Iris pigment epithelial cell (primary cell): ENCODE measurements at places on chromosomes 6 and 20.

GRCh38 chr6:57141451-57142177, 30.5 kb upstream of the BAG2 start:
- DNase-seq: no peak

GRCh38 chr6:158524311-158524710, 35.6 kb upstream of the TMEM181 start:
- no peak for DNase-seq

GRCh38 chr6:14072084-14072483, 45.5 kb upstream of the CD83 start:
- DNase-seq: peak; percentile 9

GRCh38 chr20:53002786-53003185, 30.6 kb downstream of the TSHZ2 start:
- no peak for DNase-seq

DNA sequence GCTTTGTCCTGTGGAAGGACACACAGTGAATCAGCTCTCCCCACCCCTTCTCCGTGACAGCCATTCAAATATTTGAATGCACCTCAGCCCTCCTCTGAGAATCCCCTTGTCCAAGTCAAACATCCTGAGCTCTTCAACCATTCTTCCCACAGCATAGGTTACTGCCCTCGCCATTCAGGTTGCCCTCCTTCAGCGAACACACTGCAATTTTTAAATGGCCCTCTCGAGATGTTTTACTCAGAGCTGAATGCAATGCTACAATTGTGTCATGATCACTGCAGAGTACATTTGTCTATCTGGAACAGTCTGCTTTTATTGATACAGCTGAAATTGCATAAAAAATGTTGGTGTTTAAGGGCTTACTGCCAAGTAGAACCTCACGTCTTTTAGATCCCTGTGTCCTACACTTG, 48.9 kb downstream of the SLC2A12 start:
- no peak for DNase-seq

DNA sequence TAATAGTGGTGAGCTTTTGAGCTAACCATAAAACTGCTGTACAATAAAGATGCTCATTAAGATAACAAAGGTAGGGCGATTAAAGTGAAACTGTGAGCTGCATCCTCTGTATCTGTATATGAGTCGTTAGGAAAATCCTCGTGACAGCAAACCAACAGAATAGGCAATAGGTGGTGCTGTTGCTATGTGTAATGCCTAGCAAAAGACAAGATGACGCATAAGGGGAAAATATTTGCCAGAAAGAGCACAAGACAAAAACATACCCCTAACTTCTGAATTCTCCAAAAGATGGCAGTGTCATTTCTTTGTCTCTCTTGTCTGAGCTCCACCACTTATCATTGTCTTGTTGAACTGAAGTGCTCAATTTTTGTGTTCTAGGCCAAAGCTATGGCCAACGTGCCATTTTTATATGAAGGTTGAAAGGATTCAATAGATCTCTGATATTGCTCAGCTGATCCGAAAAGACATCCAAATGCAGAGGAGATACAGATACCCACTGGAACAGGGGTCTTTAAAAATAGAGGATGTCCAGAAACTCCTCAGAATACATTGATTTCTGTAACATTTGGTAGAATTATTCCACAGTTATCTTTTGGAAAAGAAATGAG, 56.3 kb upstream of the ANKEF1 start:
- peak; percentile 88 for DNase-seq

- no peak for DNase-seq
Measured at GRCh38 chr6:88958842-88959241, 4.6 kb downstream of the RNGTT start.

DNA sequence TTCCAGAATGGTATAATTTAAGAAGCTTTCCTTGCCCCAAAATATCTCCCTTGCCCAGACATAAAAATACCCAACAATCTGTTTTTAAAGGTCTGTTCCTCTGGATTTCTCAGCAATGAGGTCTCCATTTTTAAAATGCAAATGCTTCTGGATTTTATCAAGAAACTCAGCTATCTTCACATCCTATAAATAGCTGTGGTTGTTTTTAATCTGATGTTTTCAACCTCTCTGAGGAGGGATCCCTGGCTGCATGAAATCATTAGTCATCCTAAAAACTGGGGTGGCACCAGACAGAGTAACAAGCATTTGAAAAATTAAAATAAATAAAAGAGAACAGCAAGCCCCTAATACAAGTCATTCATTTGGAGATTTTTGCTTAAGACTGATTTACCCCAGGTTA, 168.5 kb upstream of the ID4 start:
- peak; percentile 5 for DNase-seq

DNA sequence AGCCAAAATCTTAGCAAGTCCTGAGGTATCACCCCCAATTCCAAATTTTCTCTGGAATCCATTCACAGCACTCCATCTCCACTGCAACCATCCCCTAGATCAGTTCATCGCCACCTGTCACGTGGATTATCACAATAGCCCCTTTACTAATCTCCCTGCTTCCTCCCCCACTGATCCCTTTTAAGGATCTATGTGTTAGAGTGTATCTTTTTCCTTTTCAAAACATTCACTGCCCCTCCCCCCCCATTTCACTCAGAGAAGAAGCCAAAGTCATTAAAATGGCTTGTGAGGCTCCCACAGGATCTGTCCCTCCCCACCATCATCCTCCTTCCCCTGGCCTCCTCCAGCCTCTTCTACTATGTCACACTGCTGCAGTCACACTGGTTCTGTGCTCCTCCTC, 18.4 kb upstream of the SPAG4 start:
- DNase-seq: no peak

DNA sequence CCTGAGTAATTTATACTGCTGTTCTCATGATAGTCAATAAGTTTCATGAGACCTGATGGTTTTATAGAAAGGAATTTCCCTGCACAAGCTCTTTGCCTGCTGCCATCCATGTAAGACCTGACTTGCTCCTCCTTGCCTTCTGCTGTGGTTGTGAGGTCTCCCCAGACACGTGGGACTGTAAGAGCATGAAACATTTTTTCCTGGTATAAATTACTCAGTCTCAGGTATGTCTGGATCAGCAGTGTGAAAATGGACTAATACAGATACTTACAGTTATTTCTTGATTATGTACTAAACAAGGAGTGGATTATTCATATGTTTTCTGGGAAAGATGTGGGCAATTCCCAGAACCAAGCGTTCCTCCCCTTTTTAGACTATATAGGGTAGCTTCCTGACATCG, 1.9 kb upstream of the TRIM38 start:
- DNase-seq: no peak

GRCh38 chr6:37239950-37240713, 17.4 kb upstream of the TBC1D22B start:
- DNase-seq: peak; percentile 100

GRCh38 chr6:273551-274058, 18.7 kb upstream of the DUSP22 start:
- peak; percentile 16 for DNase-seq

DNA sequence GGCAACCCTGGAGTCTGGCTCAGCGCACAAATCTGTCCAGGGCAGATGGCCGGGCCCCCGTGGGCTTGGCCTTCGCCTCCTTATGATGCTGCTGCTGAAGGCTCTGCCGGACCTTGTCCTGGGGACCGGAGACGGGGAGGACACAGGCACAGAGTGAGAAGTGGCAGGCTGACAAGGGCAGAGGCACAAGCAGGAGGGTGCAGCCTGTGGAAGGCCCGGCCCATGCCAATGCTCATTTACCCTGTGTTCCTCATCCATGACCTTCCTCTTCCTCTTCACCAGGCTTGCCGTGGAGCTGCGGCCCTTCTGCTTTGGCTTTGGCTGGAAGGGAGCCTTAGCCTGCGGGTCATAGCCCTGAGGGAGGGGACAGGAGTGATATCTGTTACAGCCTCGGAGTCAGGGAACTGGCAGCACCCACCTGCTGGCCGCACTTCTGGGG, 2.4 kb downstream of the B3GALT4 start:
- no peak for DNase-seq

- no peak for DNase-seq
Measured at GRCh38 chr6:131443514-131443913, 129.5 kb upstream of the ARG1 start.

DNA sequence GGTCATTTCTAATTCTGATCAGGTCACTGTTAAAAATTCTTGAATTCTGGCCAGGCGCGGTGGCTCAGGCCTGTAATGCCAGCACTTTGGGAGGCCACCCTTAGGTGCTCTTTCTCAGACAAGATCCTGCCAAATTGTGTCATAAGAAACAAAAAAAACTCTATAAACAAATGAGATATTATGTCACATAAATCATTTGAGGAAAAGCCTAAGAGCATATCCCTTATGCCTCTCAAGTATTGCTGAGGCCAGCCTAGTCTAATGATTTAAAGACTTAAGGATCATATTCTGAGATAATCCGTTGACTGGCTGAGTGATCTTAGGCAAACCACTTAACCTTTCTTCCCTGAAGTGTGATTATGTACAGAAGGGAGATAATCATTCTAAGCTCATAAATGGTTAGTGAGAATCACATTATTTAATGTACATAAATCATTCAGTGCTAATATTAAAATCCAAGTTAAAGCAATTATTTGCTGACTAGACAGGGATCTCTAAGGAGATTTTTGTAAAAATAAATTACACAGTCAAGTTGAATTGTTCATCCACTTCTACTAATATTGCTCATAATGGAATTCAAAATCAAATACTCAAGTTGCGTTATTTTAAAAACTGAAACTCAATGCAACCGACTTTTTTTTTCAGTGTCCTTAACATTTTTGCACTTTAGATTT, 365.4 kb downstream of the PHF3 start:
- DNase-seq: no peak

- no peak for DNase-seq
Measured at GRCh38 chr20:18263723-18264122, 24.6 kb upstream of the ZNF133 start.

DNA sequence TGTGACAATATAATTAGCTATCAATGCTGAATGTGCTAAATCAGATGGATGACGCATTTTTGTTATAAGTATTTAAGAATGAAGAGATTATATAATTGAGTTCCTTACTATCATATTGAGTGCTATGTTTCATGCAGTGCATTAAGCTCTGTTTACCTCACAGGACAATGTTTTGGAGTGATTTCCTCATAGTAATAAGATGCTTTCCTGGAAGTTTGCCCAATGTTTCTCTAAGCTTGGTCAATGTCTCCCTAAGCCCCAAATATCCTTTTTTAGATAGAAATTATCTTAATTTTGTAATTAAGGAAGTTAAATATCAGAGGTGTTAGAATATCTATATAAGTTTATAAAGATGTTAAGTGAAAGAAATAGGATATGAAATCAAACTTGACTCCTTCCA, 489.6 kb downstream of the MMUT start:
- DNase-seq: peak; percentile 49

GRCh38 chr6:93468291-93468690, 48.9 kb upstream of the EPHA7 start:
- peak; percentile 20 for DNase-seq

- DNase-seq: peak; percentile 18
Measured at GRCh38 chr6:116255246-116255800, 1.4 kb upstream of the TSPYL4 start.

GRCh38 chr20:44504402-44505307, 17.2 kb downstream of the SERINC3 start:
- peak; percentile 15 for DNase-seq

GRCh38 chr20:49916146-49917002, 1.0 kb upstream of the SPATA2 start:
- DNase-seq: no peak

- peak; percentile 58 for DNase-seq
Measured at GRCh38 chr6:45896783-45897441, 118.7 kb downstream of the CLIC5 start.
